ENCODE measurements at places on chromosomes 1 and 21.

- DNase-seq = no peak
Measured at GRCh38 chr1:168696125-168696760, 32.8 kb downstream of the DPT start.

DNA sequence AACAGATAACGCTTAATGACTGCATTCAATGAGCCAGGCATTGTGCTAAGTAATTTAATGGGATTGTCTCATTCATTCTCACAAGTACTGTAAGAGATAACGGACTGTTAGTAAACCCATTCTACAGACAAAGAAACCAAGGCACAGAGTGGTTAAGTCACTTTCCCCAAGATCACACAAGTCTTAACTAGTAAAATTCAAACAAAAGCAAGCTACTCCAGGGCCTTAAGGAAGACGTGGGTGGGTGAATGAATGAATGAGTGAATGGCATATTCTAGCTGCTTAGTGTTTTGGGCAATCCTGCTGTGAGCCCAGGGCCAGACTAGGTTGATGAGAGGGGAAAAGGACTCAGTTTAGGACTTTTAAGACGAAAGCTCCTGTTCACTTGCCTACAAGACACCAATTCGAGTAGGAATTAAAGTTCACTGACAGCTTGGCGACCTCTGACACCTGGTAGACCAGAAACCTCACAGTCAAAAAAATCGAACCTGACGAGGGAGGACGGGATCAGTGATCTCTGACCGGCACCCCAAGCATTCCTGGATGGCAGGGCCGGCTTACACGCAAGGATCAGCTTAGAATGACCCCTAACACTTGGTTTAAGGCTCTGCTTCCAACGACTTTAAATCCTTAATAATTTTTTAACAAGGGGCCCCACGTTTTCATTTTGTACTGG, 557 bp downstream of the EMC1 start:
- DNase-seq = no peak

- no peak for DNase-seq
Measured at GRCh38 chr1:244296003-244296402, 155.7 kb downstream of the ADSS2 start.

DNA sequence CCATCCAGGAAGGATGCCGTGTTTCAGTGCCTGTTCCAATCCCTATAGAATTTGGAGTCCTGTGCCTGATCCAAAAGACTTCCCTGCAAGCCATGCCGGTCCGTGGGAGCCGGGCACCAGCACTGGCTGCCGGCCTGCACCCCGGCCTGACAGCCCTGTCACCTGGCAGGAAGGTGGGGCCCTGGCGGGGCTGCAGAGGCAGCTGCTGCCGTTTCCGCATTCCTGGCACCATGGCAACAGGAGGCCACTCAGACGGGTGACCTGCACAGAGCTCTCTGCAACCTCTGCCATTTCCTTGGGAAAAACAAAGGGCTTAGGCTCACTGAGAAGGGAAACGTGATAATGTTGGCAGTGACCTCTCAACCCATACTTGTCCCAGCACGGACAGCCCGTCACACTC, 63.2 kb upstream of the TMEM51 start:
- peak; percentile 5 for DNase-seq

GRCh38 chr21:36706482-36706852, 7.6 kb downstream of the SIM2 start:
- no peak for DNase-seq

DNA sequence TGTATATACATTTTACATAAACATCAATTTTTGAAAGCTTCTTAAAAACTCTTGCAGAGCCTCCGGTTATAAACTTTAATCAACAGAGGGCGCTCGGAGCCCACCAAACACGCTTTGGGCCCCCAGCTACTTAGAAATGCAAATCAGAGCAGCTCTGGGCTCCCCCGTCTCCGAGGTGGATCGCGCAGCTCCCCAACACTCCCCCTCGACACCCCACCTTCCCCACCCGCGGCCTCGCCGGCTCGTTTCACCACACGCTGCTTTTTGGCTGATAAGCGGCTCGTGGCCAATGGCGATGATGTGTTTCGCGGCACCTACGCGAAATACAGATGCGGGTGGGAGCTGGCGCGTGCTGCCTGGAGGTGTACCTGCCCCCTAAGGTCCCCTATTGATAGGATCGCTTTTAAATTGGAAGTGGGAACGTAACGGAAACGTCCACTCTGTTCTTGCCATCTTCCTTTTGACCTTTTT, 1.7 kb upstream of the KIF26B start:
- peak; percentile 38 for DNase-seq

- DNase-seq = no peak
Measured at GRCh38 chr1:117828201-117828600, 101.2 kb downstream of the GDAP2 start.

DNA sequence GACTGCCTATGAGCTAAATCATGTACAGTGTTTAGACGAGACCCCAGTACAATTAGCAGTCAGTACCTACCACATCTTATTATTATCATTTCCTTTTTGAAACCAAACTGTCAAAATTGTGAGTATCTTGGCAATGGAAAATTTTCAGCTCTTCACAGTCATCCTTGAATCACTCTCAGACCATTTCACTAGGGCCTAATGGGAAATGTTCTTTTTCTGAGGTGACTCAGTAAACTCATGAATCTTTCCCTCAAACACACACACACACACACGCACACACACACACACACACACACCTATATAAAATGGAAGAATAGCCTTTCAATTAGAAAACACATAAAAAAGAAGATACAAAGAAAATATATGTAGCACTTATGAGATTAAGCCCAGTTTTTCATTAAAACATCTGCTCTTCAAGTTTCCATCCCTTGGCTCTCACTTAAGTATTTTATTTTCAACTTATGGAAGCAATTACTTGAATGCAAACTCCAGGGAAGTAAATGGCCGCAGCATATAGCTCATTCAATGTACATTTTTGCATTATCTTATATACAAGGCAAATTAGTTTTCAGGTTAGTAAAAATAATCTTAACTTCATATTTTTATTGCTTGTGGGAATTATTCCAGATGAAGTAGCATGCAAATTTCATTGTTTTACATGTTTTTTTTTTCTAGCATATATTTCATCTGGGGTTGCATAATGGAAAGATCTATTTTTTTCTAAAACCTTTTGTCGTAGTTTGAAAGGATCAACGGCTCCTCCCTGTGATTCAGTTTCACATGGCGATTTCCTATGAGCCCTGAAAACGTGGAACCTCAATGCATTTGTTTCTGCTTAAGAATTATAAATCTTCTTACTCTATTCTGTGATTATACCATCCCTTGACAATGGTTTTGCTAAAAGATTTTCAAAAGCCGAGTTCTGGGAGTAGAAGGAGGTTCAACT, 46.3 kb upstream of the TMPRSS15 start:
- no peak for DNase-seq

- DNase-seq = no peak
Measured at GRCh38 chr1:183736343-183736742, 68.6 kb upstream of the RGL1 start.
